ENCODE measurements at places on chromosomes 1 and 21.
A peak's percentile ranks its signal among the peaks of the same experiment; 100 is the strongest.

- peak; percentile 63 for DNase-seq
Measured at GRCh38 chr1:174114788-174115448, 44.4 kb upstream of the RABGAP1L start.

- DNase-seq, result no peak
Measured at GRCh38 chr1:162541619-162542141, 19.8 kb upstream of the UAP1 start.

GRCh38 chr1:200005165-200005564 is 22.3 kb upstream of the NR5A2 start:
- DNase-seq, result no peak

- no peak for DNase-seq
Measured at GRCh38 chr21:40556442-40556968, 290.5 kb downstream of the DSCAM start.

DNA sequence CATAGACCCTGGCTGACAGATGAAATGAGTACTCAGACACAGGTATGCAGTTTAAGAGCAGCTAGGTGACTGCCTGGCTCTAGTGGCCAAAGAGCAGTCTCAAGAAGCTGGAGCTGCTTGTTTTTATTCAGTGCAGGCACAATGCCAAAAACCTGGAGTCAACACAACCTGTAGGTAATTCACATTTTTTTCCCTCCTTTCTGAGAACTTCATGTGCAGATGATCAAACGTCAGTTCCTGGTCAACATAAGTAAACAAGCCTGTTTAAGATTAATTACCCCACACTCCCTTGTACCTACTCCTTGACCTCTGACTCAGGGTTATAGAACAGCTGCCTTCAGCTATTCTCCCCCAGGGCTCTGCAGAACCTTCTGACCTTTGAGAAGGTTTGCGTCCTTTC is 17.3 kb upstream of the ACADM start:
- DNase-seq, result no peak

GRCh38 chr1:233972951-233973635 is 68.6 kb downstream of the SLC35F3 start:
- no peak for DNase-seq

- peak; percentile 87 for DNase-seq
Measured at GRCh38 chr1:156705918-156706656, 704 bp upstream of the CRABP2 start.

- no peak for DNase-seq
Measured at GRCh38 chr1:36109041-36109679, 15.9 kb downstream of the COL8A2 start.

All from HEK293T (cell line).